Right lung (tissue), 10 donors: ENCODE measurements at places on chromosomes 5 and 9. TPM values are rescaled to one million over a fixed set of nuclear protein-coding genes. Genes with fewer than 3 reads are reported as not detected.

Gene TMC1
- 0.44 TPM for polyA plus RNA-seq

Gene SCGB3A1
- polyA plus RNA-seq = 3.1 TPM

Gene C9orf50
- polyA plus RNA-seq = 0.71 TPM

Gene ANKDD1B
- polyA plus RNA-seq = 4.6 TPM

Gene IDNK
- polyA plus RNA-seq = 4.8 TPM

Gene ERAP2
- 21.9 TPM for polyA plus RNA-seq

Gene PCDHA4
- 0.27 TPM for polyA plus RNA-seq

Gene PHF24
- polyA plus RNA-seq = 0.81 TPM

Gene BARHL1
- not detected for polyA plus RNA-seq

Gene HTR4
- polyA plus RNA-seq = 0.91 TPM

Gene IL4
- polyA plus RNA-seq = not detected

Gene BRD9
- 51.3 TPM for polyA plus RNA-seq

Gene PDLIM4
- 8.9 TPM for polyA plus RNA-seq

GRCh38 chr9:38229504-38230155, 160.6 kb upstream of the SHB start:
- DNase-seq = no peak

DNA sequence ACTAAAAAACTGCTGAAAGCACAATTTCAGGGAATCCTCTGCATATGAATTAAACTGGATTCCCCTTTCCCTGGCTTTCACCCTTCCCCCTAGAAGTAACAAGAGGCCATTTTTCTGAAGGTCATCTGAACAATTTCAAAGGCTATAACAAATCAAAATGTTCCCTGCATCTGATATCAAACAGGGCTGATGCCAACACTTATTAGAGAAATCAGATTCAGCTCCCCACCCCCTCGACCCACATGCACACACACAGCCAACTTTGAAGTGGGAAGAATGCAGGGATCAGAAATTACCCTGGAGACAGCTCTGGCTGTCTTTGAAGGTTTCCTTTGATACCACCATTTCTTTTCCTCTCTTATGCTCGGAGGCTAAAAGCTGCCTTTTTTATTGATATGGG, 149.0 kb upstream of the RAPGEF1 start:
- DNase-seq = no peak

DNA sequence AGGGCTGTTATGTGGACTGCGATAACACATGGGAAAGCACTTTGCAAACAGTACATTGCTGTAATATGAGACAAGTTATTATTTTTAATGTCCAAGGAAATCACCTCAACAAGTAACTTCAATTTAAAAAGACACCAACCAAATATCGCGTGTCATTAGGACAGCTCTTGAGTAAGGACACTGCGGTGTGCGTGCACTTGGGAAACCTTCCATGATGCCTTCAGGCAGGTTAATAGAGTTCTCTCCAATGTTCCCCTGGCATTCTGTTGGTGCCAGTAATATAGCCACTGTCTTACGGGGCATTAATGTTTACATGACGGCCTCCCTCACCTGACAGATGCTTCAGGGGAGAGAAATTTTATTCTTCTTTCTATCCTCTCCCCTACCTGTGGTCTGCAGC, 42.9 kb downstream of the TTLL11 start:
- no peak for DNase-seq

- DNase-seq = no peak
These were observed 105.2 kb downstream of the WNK2 start for GRCh38 chr9:93288891-93289883.

- no peak for DNase-seq
These were observed 163.7 kb downstream of the COL23A1 start for GRCh38 chr5:178426326-178427130.

GRCh38 chr5:1017691-1018455, 9.3 kb downstream of the NKD2 start:
- DNase-seq = no peak

DNA sequence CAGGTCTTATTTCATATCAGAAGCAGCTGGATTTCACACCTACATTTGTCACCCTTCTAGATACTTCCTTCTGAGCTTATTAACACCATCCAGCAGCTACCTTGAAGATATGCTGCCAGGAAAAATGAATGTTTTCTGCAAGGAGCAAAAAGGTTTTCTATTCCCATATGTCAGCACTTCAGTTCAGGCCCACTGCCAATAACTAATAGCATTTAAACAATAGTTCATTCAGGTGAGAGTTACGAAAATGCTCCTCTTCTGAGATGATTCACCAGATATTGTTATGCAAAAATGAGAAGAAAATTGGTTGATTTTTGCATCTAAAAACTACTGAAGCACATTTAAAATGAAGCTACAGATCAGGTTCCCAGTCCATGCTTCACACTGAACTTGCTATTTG, 56.4 kb upstream of the ISL1 start:
- DNase-seq = no peak

GRCh38 chr9:75289332-75289731, 201.0 kb downstream of the OSTF1 start:
- no peak for DNase-seq

GRCh38 chr9:125839317-125839716, 92.1 kb downstream of the PBX3 start:
- DNase-seq = no peak

GRCh38 chr5:43589310-43589709, 13.7 kb upstream of the NNT start:
- DNase-seq = no peak

DNA sequence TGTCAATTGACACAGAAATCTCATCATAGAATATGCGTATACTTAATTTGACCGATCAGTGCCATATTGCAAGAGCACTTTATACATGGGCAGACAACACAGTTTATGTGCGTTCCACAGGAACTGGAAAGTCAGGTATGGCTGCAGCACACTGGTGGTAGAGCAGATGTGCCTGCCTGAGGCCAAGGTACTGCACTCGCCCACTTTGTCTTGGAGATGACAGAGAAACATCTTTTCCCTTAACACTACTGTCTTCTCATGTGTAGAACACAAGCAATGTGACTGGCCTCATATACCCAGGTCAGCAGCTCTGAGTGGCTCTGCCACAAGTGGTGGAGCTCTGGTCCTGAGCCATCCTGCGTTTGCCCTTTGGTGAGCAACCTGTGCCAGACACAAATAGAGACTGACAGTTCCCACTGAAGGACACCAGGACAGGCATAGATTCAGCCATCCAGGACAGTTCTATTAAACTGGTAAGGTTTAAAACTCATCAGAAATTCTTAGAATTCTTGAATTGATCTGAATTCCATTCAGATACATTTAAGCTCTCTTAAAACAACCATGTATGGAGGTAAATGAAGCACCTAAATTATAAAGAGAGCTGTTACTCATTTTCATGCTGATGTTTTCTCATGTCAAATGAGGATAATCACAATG, 21.0 kb upstream of the PPP2CA start:
- DNase-seq = no peak

DNA sequence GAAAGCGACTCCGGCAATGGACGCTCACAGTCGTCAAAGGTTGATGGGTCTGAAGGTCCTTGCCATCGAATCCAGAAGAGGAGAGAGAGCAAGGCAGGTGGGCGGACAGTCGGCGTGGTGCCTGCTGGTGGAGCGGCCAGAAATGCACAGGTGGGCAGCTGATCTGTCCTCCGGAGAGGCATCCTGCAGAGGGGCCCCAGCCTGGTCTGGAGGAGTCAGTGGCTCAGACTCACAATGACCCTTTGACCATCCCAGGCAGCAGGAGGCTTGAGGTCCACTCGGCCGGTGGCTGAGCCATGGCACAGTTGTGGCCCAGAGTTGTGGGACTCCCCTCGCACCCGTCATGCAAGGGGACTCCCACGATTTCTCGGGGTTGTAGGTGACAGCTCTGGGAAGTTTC, 34.4 kb upstream of the FCN2 start:
- DNase-seq = no peak

GRCh38 chr5:61232490-61233050, 70.3 kb upstream of the SMIM15 start:
- DNase-seq = no peak

- DNase-seq = no peak
These were observed 3.1 kb downstream of the DMRTA1 start for GRCh38 chr9:22449719-22450118.

GRCh38 chr5:34748431-34748830, 90.5 kb upstream of the TTC23L start:
- no peak for DNase-seq

- no peak for DNase-seq
These were observed 194.3 kb downstream of the PALM2AKAP2 start for GRCh38 chr9:109974143-109974917.

- DNase-seq = no peak
These were observed 37.5 kb upstream of the DENND4C start for GRCh38 chr9:19193029-19193324.

DNA sequence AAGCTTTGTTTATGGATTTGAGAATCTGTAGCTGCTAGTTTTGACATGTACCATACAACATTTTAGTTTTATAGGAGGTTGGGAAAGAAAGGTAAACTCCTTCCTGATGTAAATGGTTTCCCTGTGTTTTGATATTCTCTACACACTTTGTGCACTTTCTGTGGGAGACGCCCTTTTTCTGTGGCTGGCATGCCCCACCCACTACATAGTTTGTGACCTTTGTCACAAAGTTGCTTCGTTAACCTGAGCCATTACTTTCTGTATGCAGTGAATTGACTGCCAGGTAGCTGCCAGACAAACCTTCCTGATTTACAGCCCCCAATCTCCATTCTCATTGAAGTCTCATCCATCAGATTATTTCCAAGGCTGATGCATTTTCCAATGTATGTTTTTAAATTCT, 90.6 kb downstream of the NLN start:
- no peak for DNase-seq

GRCh38 chr5:18050776-18051175, 416.5 kb downstream of the TAF11L14 start:
- DNase-seq = no peak

DNA sequence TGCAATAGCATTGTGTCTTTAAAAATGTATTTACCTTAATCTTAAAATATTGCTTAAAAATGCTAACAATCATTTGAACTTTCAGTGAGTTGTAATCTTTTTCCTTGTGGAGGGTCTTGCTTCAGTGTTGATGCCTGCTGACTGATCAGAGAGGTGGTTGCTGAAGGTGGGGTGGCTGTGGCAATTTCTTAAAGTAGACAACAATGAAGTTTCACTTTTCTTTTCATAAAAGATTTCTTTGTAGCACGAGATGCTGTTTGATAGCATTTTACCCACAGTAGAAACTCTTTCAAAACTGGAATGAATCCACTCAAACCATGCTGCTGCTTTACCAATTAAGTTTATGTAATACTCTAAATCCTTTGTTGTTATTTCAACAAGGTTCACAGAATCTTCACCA, 50.8 kb downstream of the NR3C1 start:
- DNase-seq = no peak

GRCh38 chr5:73306078-73306719, 133.2 kb downstream of the TMEM174 start:
- no peak for DNase-seq

DNA sequence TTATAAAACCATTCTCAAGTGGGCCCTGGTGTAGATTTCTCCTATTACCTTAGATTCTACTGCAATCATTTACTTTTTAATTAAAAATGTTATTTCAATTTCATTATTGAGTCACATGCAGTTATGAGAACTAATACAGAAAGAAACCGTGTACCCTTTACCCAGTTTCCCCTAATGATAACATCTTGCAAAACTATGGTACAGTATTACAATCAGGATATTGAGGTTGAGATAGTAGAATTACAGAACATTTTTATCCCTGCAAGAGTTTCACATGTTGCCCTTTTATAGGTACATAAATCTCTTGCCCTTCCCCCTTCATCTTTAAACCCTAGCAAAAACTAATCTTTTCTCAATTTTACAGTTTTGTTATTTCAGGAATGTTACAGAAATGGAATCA, 11.0 kb upstream of the OMD start:
- DNase-seq = no peak

DNA sequence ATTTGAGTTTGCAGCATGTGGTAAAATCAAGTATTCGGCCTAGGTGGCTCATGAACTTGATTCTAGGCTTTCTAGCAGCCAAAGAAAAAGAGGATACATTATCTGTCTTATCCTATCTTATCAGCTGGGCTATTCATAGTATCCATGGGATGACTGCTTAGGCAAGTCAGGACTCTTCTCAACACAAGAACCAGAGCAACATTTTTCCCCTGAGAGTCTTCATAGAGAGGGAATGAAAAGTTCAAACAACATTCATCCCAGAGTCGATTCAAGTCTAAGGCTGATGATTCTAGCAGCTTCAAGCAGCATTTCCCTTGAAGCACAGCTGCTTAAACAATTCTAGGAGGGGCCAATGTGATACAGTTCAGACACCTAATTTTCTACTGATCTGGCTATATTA, 3.0 kb downstream of the S100Z start:
- no peak for DNase-seq

GRCh38 chr5:142783601-142784341, 13.6 kb downstream of the ARHGAP26 start:
- DNase-seq = no peak

GRCh38 chr5:136701191-136701590, 335.8 kb upstream of the TRPC7 start:
- no peak for DNase-seq

- DNase-seq = no peak
These were observed 25.7 kb downstream of the PIP5K1B start for GRCh38 chr9:68730570-68731235.
